Activated CD4-positive, alpha-beta T cell treated with anti-CD3 and anti-CD28 coated beads, Interleukin-2, Interleukin-4, amounts not matched to agents 100 ng/mL and 50 ng/mL, durations not matched to agents 16 hours and 8 hours (primary cell): ENCODE measurements at places on chromosomes 2 and 18.

DNA sequence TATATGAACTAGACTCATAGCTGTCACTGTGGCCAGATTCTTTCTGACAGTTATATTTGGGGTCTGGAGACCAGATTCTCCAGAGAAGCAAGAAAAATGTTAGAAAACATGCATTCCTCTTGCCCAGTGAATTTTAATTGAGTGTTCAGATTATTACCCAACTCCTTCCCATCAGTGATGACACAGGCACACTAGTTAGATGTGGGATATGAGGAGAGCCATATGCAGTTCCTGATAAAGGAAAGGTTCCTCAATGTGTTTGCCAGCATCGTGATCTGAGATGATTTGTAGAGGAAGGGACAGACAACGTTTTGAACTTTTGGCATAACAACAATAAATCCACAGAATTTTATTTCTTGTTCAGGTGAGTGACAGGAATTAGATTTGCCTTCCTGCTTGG lies 308.6 kb downstream of the PIEZO2 start:
- DNase-seq: no peak

DNA sequence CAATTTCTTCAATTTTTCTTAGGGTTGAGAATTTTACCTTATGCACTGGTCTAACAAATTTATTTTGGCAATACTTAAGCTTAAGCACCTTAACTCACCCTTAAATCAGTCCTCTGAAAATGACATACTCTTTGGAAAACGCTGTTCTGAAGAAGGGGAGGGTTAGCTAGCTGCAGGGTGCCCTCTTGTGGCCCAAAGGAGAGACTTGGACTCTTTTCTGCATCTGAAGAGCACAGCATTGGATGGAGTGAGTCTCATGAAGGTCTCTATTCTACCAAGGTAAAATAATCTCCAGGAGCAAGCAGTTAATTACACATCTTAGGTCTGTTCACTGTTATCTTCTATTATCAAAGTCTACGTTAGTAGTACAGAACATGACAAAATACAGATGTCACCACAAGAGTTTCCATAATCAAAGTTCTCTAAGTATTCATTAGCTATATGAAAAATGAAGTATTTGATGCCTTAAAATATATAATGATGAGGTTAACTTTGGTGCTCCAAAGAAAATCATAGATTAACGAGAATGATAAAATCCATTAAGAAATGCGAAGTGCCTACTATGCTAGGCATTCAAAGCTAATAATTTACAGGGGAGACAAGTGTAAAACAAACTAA lies 24.4 kb downstream of the PUM2 start:
- peak; percentile 58 for DNase-seq

DNA sequence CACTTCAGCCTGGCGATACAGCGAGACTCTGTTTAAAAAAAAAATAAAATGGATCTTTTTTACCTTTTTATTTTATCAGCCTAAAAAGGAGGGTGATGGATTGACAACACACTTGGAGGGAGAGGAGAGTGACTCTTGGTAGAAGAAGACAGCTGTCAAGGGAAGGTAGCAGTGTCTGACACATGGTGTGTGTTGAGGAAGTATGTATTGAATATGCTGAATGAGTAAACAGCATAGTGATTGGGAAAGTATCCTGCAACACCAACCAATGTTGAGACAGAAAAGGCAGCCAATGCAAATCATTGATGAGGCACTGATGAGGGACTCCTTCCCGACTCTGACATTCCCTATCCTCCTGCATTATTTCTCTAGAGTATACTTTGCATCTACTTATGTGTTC lies 306.4 kb downstream of the LPIN1 start:
- no peak for DNase-seq

DNA sequence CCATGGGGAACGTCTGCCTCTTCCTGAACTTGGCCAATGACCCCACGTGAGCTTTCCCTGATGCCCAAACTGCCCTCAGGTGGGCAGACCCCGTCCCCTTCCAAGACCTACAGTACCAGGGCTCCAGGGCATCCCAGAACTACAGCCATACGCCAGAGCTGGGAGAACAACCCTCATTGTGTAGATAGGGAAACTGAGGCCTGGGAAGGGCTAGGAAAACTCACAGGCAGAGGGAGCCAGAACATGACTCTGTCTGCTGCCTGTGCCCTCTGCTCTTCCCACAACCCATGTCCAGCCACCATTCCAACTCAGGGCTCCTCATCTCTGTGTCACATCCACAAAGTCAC lies 16.8 kb upstream of the ANKRD53 start:
- DNase-seq: no peak
